ENCODE measurements at places on chromosomes 12 and 14.
A peak's percentile ranks its signal among the peaks of the same experiment; 100 is the strongest.

- DNase-seq = peak; percentile 67
Measured at GRCh38 chr14:96852823-96853422, 55.7 kb downstream of the VRK1 start.

DNA sequence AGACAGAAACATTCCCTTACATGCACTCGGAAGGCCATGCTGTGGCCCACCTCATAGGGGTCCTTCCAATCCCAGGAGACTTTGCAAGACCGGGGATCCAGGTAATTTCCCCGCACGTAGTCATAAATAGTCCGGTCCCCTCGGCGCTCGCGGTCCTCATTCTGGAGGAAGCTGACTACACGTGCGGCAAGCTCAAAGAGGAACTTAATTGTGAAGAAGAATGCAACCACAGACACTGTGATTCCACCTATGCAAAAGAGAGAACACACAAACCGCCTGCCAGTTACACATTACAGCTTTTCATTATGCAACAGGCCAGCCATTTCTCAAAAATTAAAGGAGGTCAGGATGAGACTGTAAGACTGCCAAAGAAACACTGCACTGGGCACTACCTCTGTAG, 28.4 kb downstream of the AREL1 start:
- DNase-seq = no peak

- DNase-seq = peak; percentile 98
Measured at GRCh38 chr12:25692115-25693035, 139.3 kb upstream of the LMNTD1 start.

GRCh38 chr14:95302667-95303506, 16.8 kb downstream of the CLMN start:
- DNase-seq = no peak

DNA sequence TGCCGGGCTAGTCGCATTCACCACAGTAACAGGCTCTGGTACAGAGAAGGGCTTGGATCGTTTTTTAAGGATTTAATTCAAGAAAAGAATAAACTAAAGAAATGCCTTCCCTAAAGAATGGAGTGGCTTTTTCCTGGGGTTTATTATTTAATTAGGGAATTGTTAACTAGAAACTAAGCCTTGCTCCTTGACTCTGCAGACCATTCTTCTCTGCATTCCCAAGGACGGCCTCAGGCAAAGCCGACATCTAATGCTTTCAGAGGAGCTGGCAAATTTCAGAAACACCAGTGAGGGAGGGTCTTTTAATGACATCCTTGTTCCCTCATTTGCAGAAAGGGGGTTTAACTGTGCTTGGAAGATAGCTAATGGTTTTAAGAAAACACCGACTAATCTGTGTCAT, 174.0 kb downstream of the EGLN3 start:
- DNase-seq = no peak

- DNase-seq = no peak
Measured at GRCh38 chr14:95250140-95250769, 69.5 kb downstream of the CLMN start.

- DNase-seq = no peak
Measured at GRCh38 chr14:34997762-34998161, 15.0 kb downstream of the SRP54 start.

DNA sequence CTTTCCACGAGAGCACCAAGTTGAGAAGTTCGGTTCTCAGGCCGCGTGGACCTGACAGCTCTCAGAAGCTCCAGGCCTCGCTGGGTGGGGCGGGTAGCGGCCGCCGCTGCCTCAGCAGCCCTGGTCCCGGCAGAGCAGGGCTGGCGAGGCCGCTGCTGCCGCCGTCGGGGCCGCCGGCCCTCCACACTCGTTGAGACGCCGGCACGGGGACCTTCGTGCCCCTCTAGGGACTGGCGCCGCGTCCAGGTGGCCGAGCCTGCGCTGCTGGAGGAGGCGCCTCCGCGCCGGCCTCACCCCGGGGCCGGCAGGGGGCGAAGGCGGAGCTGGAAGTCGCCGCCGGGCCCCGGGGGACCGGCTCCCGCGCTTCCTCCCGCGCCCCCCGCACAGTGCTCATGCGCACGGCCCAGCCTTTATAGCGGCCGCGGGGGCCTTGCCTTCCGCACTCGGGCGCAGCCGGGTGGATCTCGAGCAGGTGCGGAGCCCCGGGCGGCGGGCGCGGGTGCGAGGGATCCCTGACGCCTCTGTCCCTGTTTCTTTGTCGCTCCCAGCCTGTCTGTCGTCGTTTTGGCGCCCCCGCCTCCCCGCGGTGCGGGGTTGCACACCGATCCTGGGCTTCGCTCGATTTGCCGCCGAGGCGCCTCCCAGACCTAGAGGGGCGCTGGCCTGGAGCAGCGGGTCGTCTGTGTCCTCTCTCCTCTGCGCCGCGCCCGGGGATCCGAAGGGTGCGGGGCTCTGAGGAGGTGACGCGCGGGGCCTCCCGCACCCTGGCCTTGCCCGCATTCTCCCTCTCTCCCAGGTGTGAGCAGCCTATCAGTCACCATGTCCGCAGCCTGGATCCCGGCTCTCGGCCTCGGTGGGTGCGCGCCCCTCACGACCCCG, at the start of gene COCH:
Gene COCH, plus strand, starts transcription at position 440 of the 879 bp plus-strand sequence. Its CDS starts 380 bp downstream, at position 820.
- no peak for DNase-seq

DNA sequence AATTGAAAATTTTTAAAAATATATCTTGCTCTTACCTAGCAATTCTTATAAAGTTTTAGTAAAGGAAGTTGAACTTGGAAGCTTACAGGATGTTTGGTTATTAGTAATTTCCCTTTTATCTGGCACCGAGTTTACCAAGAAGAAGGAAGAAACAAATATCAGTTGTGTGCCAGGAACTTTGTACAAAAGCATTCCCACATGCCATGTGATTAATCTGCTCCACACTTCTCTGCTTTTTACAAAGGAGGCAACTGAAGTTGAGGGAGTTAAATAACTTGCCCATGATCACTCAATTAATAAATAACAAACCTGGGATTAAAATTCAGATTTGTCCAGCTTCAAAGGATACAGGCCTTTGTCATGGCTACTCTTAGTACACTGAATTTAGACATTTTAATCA, 122.5 kb upstream of the BCAT1 start:
- no peak for DNase-seq

- no peak for DNase-seq
Measured at GRCh38 chr12:77601069-77601468, 229.6 kb upstream of the NAV3 start.

- peak; percentile 12 for DNase-seq
Measured at GRCh38 chr12:81010641-81011040, 67.2 kb upstream of the ACSS3 start.

- no peak for DNase-seq
Measured at GRCh38 chr14:102759456-102760187, 17.6 kb upstream of the TRAF3 start.

DNA sequence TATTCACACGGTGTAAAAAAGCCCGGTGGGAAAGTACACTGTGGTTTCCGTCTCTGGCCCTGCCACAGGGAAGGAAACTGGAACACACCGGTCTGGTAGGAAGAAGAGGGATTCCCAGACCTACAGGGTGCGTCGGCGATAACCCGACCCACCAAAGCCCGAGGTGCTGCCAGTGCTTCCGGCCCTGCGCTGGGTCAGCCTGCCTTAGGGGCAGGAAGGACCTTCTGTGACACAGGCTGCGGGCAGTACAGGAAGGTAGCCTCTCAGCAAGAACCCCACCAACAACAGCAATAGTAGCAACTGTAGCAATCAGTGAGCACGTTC, 169.5 kb upstream of the FKBP4 start:
- no peak for DNase-seq

DNA sequence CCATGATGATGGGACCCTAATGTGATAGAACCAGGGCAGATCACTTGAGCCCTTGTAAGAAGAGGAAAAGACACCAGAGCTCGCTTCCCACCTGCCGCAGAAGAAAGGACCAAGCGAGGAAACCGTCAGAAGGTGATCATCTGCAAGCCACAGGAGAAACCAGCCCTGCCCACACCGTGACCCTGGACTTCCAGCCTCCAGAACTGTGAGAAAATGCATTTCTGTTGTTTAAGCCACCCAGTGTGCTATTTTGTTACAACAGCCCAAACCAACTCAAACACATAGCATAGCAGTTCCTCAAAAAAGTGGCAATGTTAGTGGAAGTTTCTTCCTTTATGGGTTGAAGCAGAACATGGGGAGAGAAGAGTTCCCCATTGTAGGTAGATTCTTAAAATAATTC, 107.9 kb upstream of the BCL2L14 start:
- no peak for DNase-seq

DNA sequence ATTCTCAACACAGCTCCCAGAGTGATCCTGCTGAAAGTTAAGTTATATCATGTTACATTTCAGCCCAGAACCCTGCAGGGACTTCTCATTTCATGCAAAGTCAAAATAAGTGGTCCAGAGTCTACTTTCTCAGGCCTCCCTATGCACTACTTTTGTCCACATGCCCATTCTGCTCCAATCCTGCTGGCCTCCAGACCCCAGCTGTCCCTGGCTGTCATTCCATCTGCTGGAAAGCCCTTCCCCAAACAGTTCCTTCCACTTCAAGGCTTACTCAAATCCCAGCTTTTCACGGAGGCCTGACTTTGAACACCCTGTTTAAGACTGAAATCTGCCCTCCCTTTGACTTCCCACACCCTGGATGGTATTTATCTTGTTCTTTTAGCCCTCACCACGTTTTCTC, 109.8 kb upstream of the DNM1L start:
- DNase-seq = no peak

DNA sequence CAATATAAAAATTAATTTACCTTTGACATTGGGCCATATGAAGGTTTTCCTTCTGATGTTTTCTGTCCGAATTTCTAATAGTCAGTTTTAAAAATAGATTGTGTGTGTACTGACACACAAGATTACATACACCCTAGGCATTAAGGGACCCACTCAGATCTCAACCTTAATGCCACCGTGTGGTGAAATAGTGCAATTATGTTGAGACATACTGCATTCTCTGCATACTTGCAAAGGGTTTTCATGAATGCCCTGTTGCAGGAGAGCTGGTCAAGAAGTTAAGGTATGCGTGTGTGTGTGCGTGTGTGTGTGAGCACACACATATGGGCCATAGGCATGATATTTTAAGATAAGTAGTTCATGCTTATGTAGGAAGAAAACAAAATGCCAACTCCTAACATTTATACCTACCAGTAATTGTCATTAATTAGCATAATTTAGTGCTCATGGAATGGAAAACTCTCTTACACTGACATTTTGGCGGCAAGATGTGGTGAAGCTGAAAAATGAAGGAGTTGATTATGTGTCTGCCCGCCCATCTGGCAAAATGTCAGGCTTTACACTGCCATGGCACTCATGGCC, 58.8 kb downstream of the PIK3C2G start:
- DNase-seq = peak; percentile 89

DNA sequence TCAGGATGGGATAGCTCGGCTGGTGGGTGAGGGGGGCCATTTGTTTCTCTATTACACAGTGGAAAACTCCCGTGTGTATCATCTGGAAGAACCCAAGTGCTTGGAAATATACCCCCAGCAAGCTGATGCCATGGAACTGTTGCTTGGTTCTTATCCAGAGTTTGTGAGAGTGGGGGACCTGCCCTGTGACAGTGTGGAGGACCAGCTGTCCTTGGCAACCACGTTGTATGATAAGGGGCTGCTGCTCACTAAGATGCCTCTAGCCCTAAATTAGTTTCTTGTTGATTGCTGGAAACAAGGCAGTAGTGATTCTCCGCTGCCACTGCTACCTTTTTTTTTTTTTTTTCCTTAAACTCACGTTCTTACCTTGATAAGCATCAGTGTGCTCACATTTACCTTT, 1.9 kb downstream of the RIOX1 start:
- no peak for DNase-seq

GRCh38 chr14:61510736-61511557, 184.4 kb upstream of the HIF1A start:
- DNase-seq = no peak

GRCh38 chr14:95309261-95310051, 10.3 kb downstream of the CLMN start:
- peak; percentile 10 for DNase-seq

DNA sequence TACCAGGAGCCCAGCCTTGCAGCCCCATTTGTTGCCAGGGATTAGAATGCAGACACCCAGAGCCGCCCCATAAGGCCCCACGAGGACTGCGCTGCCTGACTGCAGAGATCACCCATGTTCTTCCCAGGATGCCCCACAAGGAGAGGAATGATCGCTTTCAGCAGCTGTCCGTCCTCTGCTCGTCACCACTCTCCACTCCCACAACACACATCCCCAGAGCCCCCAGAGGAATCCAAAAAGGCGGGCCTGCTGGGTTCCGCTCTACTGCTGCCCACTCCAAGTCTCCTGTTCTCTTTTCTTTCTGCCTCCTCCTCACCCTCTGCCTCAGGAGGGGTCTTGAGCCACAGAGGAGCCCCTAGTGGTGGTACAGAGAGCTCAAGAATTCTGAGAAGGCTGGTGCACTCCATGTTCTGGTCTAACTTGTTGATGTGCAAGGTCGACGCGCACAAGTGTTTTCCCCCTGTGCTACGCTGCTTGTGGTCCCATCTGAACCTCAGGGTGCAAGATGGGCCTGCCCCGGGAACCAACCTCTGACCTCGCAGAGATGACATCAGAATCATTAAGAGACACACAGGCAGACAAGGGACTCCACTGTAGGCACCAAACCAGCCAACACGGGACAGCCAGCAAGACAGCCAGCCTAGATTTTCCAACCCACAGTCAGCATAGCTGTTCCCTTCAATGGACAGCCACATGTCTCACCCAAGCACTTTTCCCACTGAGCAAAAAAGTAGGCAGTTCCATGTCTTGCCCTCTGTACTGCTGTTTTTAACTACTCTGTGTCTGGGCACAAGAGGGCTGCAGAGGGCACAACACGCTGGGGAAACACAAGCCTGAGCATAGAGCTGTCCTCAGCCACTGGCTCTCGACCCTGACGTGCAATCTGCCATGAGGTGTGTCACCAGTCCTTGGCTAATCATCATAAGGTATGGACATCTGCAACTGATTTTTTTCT, 29.9 kb downstream of the PXN start:
- no peak for DNase-seq

- no peak for DNase-seq
Measured at GRCh38 chr14:60999536-60999935, 18.5 kb downstream of the SLC38A6 start.

DNA sequence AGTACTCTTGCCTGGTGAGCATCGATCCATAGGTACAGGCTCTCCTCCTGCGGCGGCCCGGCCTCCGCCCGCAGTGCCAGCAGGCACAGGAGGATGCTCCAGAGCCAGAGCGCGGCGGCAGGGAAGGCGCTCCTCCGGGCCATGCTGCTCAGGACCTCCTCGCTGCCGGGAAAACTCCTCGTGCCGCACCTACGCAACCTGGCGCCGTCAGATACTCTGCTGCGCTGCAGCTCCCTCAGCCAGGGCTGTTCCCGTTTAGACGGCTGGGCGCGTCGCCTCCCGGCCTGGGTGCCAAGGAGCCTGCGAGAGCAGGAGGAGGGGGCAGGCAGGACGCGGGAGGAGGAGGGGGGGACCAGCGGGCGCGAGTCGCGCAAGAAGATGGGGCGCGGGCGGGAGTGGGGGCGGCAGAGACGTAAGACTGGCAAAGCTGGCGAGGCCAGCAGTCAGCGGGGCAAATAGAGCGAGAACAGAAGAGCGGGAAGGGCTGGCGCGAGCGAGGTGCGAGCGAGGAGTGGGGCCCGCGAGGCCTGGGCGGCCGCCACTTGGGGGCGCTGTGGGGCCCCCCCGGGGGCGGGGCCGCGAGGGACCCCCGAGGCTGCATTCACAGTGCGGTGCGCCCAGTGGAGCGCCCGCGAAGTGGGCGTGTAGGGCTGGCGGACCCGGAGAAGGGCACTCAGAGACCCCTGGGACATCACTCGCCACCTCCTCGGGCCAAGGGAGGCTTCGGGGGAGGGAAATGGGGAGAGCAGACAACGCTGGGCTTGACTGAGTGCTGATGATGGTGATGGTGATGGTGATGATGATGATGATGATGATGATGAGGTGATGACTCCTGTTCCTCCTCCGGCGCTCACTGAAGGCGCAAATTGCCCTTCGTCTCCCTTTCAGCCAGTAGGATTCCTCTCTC, at the start of gene WIF1:
Gene WIF1, minus strand, starts transcription at position 257 of the 907 bp plus-strand sequence. Its CDS starts 114 bp downstream, at position 143.
- no peak for DNase-seq

All from amniotic epithelial cell (primary cell).